CD8-positive, alpha-beta memory T cell (primary cell): ENCODE measurements at places on chromosomes 7 and 10.

DNA sequence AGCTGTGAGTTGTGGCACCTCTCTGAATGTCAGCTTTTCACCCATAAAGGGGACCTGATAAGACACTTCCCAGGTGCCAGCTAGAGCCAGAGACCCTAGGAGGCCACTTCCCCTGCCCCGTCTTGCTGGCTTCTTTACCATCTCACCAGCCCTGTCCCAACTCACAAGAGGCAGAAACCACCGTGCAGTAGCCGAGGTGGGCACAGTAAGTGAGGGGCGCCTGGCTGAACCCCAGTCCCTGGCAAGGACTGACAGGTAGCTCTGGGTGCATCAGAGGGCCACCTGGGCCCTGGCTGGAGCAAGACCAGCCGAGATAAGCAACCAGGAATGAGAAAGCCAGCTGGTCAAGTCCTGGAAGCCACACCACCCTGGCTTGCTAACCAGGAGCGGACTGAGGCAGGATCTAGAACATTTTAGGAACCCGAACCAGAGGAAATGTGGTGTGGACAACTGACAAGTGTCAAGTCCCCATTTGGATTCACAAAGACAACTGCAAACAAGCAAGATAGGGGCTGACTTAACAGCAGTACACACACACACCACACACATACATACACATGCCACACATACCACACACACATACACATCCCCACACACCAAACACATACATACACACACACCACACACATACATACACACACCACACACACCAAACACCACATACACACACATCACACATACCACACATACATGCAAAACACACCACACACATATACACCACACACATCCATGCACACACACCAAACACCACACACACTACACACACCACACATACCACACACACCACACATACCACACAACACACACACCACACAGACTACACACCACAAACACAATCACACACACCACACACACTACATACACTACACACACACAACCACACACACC is 20.8 kb downstream of the OGDHL start:
- DNase-seq, result no peak

DNA sequence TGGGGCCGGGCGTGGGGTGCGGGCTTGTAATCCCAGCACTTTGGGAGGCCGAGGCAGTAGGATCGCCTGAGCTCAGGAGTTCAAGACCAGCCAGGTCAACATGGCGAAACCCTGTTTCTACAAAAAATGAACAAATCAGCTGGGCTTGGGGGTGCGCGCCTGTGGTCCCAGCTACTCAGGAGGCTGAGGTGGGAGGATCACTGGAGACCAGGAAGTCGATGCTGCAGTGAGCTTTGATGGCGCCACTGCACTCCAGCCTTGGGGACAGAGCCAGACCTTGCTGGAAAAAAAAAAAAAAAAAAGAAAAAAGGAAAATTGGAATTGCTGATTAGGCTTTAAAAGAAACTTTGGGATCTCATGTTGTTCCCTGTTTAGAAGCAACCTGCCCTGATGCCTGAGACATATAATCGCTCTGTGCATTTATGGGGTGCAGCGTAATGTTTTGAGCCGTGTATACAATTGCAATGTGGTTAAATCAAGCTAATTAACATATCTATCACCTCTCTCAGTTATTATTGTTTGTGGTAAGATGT is 851 bp downstream of the AKR1E2 start:
- no peak for DNase-seq

GRCh38 chr10:44334621-44335184 is 50.2 kb downstream of the CXCL12 start:
- no peak for DNase-seq

GRCh38 chr7:45955286-45955685 is 34.2 kb upstream of the IGFBP3 start:
- DNase-seq, result no peak

- DNase-seq, result no peak
Measured at GRCh38 chr10:102519246-102519825, 15.6 kb downstream of the SUFU start.

- no peak for DNase-seq
Measured at GRCh38 chr10:33913194-33913593, 578.7 kb upstream of the NRP1 start.

- DNase-seq, result no peak
Measured at GRCh38 chr7:96238474-96238873, 83.4 kb downstream of the SLC25A13 start.

GRCh38 chr7:7946486-7946885 is 22.1 kb upstream of the GLCCI1 start:
- DNase-seq, result no peak

DNA sequence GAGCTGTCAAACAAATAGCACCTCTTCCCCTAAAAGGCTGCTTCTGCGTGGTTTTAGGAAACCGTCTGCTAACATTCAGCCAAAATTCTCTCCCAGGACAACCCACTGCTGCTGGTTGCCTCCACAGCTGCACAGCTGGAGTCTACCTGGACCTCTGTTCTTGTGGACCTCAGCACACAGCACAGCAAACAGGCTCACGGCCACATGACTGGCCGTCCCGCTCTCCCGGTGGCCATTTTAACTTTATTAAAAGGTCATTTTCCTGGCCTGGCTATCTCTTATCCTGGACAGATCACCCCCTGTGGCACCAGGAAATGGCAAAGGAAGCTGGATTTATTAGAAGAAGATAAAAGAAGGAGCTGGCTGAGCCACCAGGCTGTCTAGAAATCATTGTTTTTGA is 27.6 kb downstream of the SORBS1 start:
- no peak for DNase-seq
